ENCODE measurements at places on chromosomes 2 and 18. TPM values are rescaled to one million over a fixed set of nuclear protein-coding genes. Genes with fewer than 3 reads are reported as not detected.

CCDC102B gene
- total RNA-seq = 8.6 TPM

GRCh38 chr2:25618676-25619075, 54.7 kb downstream of the DTNB start:
- DNase-seq = no peak

IL36G gene
- total RNA-seq = not detected

DNA sequence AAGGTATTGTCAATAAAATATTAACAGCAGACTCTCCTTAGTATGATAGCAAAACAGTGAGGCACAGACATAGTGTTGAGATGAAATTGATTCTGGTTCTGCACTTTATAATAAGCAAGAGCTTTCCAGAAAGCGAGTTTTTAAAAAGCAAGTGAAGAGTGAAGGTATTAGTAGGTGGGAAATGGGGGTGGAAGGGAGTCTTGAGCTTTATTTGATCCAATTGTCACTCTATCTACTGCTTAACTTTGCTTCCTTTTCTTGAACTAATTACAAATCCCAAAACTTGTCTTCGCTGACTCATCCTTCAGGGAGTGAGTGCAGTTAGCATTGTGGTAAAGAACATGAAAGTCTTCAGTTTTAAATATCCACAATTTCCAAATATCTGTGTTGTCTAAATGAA, 120.6 kb upstream of the BOD1L2 start:
- DNase-seq = no peak

DNA sequence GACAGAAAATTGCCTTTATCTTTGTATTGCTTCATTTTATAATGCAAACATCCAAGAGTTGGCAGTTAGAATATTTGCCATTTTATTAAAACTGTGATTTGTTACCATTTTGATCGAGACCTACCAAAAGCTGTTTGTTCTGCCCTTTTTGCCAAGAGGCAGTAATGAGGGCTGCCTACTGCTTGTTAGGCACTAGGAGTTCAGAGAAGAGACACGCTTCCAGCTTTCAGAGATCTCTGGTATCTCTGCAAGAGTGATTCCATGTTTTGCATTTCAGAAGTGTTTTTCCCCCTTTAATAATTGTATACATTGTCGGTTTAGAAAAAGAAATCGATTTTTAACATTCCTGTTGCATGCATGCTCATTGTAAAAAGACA, 628 bp downstream of the MRPL30 start:
- DNase-seq = no peak

EPB41L3 gene
- 34.8 TPM for total RNA-seq

DNA sequence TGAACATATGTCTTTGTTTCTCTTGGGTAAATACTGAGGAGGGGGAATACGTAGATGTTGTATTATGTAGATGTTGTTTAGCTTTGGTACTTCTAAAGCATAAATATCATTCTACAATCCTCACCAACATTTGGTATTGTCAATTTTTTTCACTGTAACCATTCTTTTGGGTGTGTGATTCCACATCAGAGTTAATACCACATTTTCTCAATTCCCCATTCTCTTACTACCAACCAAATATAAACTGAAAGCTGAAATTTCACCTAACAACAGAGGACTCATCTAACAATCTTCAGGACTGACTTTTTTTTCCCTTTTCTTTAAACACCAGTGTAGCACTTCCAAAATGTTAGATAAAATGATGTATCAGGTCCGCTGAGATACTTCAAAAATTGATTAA, 120.7 kb upstream of the RIOK3 start:
- no peak for DNase-seq

TIMM21 gene
- 114 TPM for total RNA-seq

- DNase-seq = no peak
These were observed 82.9 kb downstream of the SCN3A start for GRCh38 chr2:165120740-165121467.

DNA sequence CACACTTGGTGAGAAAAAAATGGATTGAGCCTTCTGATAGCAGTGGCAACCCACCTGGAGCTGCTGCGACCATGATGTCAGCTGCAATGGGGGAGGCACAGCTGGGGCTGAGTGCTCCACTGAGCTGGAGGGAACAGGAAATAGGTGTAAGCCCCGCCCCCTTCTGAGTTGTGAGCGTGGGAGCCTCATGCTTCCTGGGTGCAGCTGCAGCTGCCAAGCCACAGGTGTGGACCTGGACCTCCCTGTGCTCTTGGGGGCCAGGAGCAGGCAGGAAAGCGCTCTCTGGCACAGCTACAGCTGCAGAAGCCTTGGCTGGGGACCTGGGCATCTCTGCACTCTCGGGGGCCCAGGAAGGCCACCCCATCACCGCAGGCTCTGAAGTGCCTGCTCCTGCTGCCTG, 970.6 kb downstream of the DCDC2C start:
- DNase-seq = no peak

DNA sequence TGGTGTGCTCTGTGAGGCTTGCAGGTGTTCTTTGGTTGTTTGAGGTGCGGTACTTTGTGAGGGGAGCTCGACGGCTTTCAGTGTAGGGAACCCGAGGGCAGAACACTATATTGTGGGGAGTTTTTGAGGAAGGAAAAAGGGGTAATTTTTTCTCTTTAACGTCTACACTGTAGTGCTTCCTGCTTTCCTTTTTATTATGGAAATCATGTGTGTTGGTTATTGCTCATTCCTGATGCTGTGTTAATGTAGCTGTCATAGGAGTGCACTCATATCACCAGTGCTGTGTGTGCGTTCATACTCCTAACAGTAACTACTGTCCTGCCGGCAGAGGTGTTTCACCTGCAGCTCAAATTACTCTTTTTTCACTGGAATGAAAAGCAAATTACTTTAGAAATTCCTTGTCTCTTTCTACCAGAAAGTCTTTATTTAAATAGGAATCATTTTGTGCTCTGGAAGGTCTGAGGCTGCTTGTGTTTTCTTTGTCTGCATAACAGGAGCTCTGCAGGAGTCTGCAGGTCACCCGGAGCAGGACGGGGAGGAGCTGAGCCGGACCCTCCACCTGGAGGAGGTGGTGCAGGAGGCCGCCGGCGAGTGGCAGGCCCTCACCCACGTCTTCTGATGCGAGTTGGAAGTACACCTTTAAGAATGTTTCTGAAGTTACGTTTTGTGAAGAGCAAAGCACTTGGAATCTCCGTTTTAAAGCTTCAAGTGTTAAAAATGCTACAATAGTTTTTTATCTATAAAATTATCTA, 145.5 kb downstream of the ZNF236 start:
- DNase-seq = no peak

GRCh38 chr2:167944825-167945659, 302.4 kb downstream of the STK39 start:
- DNase-seq = no peak

CDKL4 gene
- 0.84 TPM for total RNA-seq

- no peak for DNase-seq
These were observed 228.0 kb upstream of the SALL3 start for GRCh38 chr18:78751664-78752063.

- DNase-seq = no peak
These were observed 572.9 kb upstream of the SLC8A1 start for GRCh38 chr2:41024816-41025215.

DNA sequence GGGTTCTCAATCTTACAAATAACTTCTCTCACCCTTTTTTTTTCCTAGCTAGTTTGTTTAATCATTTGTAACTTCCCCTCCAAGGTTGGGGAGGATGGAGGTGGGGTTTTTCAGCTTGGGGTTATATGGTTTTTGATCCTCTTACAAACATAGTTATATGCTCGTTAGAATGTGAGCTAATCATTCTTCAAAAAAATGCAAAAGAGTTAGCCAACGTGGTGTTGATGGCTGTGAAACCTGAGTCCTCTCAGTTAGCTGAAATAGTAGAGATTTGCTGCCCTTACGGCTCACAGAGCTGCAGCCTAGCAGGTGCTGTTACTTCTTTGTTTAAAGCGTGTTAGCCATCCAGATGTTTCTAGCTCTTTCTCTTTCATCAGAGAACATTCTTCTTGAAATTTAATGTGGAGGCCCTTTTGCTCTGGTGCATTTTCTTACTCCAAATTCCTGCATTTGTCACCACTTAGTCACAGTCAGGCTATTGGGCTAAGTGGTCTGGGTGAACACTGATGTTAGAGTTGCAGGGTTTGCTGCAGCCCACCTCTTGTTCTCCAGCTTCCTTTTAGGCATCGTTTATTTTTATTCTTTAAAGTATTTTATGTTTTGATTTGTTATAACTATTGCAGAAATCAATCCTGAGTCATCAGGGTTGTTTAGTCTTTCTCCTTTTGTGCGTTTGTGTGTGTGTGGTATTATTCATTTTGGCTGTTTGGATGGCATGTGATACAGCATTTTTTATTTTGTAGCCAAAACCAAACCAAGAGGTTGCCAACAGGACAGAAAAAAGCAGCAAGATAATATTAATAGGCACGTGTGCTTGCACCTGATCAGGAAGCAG, 41.1 kb downstream of the LIMS1 start:
- no peak for DNase-seq

DNA sequence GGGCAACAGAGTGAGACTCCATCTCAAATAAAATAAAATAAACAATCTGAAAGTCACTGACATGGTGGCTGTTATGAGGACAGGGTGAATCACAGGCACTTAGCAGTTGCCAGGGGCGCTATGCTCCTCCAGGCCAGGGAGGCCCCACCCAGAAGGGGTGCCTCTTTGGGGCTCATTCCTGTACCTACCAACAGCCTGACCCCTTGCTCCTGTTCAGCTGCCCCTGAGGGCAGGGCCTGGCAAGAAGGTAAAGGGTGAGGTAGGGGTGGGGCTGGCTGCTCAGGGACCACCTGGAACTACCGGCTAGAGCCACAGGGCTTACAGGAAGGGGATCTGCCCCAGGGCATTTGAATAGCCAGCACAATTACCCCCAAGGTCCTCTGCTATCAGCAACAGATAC, 60.3 kb downstream of the INPP5D start:
- no peak for DNase-seq

DNA sequence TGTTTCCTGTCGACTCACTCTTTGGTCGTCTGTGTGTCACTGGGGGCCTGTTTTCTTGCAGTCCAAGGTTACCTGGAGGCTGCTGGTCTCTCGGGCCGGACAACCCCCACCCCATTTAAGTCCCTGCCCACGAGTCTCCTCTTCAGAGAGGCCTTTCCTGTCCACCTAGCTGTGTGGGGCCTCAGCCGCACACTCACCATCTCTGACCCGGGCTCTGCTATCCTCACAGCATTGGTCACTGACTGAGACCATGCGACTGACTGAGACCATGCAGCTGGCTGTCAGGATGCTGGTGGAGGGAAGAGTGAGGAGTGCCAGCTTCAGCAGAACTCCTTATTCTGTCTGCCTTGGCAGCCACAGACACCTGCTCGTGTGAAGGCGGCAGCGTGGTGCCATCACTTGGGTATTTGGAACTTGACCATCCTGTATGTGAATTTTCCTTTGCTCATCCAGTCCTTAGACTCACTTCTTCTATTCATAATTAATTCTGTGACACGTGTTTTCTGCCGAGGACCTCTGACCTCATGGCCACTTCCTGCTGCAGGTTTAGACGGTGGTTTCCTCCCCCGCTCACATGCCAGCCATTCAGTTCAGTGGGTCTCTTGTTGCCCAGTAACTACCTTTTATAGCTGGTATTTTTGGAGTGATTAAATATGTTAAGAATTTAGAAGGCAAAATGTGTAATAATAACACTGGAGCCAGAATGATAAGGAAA, 47.5 kb upstream of the ASB1 start:
- no peak for DNase-seq

GRCh38 chr18:777021-777420, 35.0 kb downstream of the YES1 start:
- DNase-seq = no peak

DNA sequence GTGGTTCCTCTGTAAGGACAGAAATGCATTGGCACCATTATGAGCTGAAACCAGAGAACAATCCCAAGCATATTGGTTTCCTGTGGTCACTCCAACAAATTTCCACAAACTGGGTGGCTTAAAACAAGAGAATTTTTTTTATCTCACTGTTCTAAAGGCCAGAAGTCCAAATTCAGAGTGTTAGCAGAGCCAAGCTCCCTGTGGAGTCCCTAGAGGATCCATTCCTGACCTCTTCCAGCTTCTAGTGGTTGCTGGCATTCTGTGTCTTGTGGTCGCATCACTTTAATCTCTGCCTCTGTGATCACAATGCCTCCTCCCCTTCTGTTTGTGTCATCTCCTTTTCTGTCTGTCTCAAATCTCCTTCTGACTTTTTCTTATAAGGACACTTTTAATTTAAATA, 380.3 kb downstream of the NYAP2 start:
- no peak for DNase-seq

DNA sequence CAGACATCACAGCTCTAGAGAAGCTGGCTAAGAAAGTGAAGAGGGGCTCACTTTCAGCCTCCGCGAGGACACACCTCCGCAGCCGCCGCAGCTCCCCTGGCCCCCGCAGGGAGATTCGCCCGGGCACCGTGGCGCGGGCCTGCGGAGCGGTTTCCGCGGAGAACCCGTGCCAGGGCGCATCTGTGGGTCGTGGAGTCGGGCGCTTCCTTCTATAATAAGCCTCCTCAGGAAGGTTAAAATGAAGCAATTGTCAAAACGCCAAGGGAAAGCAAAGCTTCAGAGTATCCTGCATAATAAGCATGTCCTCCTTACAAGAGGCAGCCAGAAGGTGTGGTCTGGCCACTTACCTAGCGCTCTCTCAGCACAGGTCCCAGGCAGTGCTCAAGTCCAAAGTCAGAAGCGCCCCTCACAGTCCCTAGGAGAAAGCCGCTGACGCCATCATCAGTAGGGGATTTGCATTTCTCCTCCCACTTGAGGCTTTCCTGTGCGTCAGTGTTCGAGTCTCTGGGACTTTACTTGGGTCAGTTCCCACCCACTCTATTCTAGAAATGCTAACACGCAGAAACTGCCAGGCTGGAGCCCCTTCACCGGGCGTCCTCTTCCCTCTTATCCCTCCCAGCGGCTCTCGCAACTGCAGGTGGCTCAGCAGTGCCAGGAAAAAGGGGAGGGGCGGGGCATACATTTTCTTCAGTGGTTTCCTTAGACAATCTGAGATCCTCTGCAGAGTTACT, at the start of gene STAT4:
Gene STAT4 (minus strand): TSS at position 395 of the 731 bp plus-strand sequence. CDS start 2,791 bp downstream, outside the sequence.
- DNase-seq = peak; percentile 45

DNA sequence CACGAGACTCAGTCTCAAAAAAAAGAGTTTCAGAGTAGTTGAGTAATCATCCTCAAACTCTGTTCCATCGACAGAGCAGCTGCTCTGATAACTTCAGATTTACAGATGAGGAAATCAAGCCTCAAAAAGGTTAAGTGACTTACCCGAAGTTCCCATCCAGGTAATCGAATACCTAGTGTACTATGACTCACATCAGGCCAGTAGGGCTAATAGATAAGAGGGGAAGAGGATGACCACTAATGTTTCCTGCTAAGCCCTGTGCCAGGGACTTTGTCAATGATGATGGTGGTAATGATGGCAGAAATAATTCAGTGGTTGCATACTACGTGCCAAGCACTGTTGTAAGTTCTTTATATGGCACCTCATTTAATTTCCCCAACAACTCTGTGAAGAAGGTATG, 80.9 kb downstream of the PLB1 start:
- no peak for DNase-seq

GRCh38 chr2:154368153-154368552, 330.3 kb upstream of the KCNJ3 start:
- no peak for DNase-seq

SKOR2 gene
- total RNA-seq = not detected

DNA sequence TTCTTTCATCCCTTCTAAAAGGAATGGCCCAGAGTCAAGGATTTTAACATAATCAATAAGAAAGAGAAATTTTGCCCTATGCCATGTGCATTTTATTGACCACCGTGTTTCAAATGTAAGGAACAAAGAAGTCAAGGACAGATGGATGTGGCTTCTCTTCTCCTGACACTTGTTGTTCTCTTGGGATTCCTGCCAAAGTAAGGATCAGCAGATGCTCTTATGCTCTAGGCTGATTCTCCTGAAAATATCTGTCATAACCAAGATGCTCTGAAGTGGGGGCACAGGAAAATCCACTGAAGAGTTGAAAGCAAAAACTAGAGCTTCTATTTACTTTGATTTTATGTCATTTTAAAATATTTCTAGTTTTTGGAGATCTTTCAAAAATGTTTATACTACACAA, 72.9 kb upstream of the SYT4 start:
- no peak for DNase-seq

Measured in left cardiac atrium (tissue), 4 donors.